ENCODE measurements at places on chromosomes 1 and 21. TPM values are rescaled to one million over a fixed set of nuclear protein-coding genes. Genes with fewer than 3 reads are reported as not detected.

The AADACL3 gene
- total RNA-seq = not detected

The CDA gene
- not detected for total RNA-seq

The CR1L gene
- total RNA-seq = not detected

The PTPN22 gene
- total RNA-seq = not detected

DNA sequence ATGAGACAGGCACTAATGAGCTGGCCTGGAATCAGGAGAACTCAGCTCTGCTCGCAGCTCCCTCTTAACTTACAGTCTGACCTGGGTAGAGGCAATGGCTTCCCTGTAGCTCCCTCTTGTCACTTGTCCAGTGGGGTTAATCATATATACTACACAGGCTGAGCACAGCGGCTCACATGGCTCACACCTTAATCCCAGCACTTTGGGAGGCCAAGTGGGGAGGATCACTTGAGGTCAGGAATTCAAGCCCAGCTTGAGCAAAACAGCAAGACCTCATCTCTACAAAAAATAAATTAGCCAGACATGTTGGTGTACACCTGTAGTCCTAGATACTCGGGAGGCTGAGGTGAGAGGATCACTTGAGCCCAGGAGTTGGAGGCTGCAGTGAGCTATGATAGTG is 4.2 kb downstream of the S100A6 start:
- H3K27me3 ChIP-seq = no peaks in the 10 kb centered on the region
- DNase-seq = no peak
- no peak overlapping the region for H3K27ac ChIP-seq
- H3K4me3 ChIP-seq = no peak overlapping the region
- no peaks in the 10 kb centered on the region for H3K36me3 ChIP-seq

DNA sequence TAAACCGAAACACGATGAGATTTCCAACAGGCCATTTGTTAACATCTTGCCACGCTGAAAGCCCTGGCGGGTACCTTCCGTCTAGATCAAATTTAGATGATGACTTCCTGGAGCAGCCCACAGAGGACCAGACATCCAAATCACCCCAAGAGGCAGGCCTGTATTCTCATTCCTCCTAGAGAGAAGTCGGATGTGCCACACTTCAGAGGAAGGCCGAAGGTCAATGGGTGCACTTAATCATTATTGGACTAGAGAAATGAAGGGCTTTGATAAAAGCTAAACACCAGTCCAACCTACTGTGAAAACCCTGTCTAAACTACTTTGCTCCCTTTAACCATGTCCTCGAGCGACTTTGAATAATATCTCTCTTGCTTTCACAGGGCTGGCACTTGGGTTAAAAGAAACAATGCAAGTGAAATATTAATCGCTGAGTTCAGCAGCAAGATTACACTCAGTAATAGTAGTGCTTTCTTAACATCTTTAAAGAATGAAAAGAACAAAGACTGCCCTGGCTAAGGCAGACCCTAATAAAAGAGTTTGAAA is 76.5 kb downstream of the BCAR3 start:
- H3K27ac ChIP-seq = no peak overlapping the region
- H3K4me1 ChIP-seq = peaks cover 82% of the 10 kb centered on the region
- no peaks in the 10 kb centered on the region for H3K27me3 ChIP-seq
- DNase-seq = no peak

- no peak for DNase-seq
- no peaks in the 10 kb centered on the region for H3K4me1 ChIP-seq
- peaks cover 17% of the 10 kb centered on the region for H3K27me3 ChIP-seq
Observed at GRCh38 chr1:160756849-160757201, 17.8 kb downstream of the SLAMF7 start.

DNA sequence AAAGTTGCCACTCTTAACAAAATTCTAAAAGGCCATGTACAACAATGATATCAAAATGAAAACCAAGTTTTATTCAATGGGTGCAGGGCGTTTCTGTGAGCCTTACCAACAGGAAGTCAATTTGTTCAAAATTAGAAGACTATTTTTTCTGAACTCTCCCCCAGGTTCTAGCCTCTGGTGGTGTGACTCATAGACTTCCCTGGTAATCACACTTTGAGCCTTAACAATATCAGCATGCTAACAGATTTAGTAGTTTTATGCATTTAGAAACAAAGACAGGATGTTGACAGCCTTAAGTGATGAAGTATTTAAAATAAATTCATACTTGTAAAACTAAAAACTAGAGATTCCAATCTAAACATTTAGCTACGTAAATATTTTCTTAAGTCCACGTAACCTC is 88.4 kb downstream of the LRRC8C start:
- no peak for DNase-seq
- H3K4me3 ChIP-seq = no peak overlapping the region
- H3K27me3 ChIP-seq = no peaks in the 10 kb centered on the region
- H3K36me3 ChIP-seq = no peaks in the 10 kb centered on the region
- no peak overlapping the region for H3K27ac ChIP-seq
- peaks cover 9% of the 10 kb centered on the region for H3K4me1 ChIP-seq

GRCh38 chr1:97366984-97367383 is 553.9 kb downstream of the DPYD start:
- DNase-seq = no peak
- no peaks in the 10 kb centered on the region for H3K36me3 ChIP-seq
- H3K4me1 ChIP-seq = no peaks in the 10 kb centered on the region
- no peak overlapping the region for H3K4me3 ChIP-seq
- H3K27ac ChIP-seq = no peak overlapping the region

DNA sequence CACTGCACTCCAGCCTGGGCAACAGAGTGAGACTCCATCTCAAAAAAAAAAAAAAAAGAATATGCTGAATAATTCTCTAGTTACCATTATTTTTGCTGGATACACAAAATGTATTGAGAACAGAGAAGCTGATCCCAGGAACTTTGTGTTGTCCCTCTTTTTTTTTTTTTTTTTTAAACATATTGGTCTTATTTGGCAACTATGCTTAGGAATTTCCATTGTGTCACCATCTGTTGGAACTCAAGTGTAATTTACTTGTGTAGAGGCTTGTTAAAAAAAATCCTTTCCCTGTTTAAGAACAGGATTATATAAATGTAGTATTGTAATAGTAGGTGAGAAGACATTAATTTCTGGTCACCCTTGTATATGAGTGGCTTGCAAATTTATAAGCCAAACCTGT is 28.6 kb downstream of the CAMSAP2 start:
- H3K4me3 ChIP-seq = no peak overlapping the region
- no peak for DNase-seq
- H3K27ac ChIP-seq = no peak overlapping the region
- peaks cover 23% of the 10 kb centered on the region for H3K36me3 ChIP-seq
- peaks cover 11% of the 10 kb centered on the region for H3K4me1 ChIP-seq
- H3K27me3 ChIP-seq = no peaks in the 10 kb centered on the region

All from neural crest cell (in vitro differentiated cells).